ENCODE measurements at places on chromosomes 11 and 22. TPM values are rescaled to one million over a fixed set of nuclear protein-coding genes. Genes with fewer than 3 reads are reported as not detected.
A peak's percentile ranks its signal among the peaks of the same experiment; 100 is the strongest.

DNA sequence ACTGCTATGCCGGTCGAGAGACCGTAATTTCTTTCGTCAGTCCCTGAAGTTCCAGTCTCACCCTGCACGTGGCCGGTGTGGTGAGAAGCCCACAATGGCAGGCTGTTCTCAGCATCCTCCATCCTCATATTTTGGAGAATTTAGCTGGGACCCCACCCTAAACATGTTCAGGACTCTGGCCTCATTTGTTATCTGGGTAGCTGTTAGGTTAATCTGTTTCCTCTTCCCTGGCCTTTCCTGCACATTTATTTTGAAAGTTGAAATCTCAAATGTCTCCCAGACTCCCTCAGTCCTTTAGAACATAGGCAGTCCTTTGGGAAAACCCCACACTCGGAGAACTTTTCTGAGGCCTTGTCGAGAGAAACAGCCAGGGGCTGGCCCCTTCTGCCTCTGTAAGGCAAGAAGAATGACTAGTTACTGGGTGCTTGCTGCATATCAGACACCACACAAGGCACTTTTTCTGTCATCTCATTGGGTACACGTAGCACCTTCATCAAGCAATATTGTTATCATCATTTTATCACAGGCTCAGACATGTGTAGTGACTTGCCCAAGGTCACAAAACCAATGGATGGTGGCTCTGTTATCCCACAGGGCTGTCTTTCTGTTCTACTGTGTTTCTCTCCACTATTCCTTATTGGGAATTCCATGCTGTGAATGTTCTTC, 109.3 kb upstream of the CRYBB3 start:
- H3K4me1 ChIP-seq, result peaks cover 11% of the 10 kb centered on the region
- H3K4me3 ChIP-seq, result no peak overlapping the region
- H3K27ac ChIP-seq, result no peak overlapping the region
- H3K27me3 ChIP-seq, result peaks cover 10% of the 10 kb centered on the region
- no peak for DNase-seq

DNA sequence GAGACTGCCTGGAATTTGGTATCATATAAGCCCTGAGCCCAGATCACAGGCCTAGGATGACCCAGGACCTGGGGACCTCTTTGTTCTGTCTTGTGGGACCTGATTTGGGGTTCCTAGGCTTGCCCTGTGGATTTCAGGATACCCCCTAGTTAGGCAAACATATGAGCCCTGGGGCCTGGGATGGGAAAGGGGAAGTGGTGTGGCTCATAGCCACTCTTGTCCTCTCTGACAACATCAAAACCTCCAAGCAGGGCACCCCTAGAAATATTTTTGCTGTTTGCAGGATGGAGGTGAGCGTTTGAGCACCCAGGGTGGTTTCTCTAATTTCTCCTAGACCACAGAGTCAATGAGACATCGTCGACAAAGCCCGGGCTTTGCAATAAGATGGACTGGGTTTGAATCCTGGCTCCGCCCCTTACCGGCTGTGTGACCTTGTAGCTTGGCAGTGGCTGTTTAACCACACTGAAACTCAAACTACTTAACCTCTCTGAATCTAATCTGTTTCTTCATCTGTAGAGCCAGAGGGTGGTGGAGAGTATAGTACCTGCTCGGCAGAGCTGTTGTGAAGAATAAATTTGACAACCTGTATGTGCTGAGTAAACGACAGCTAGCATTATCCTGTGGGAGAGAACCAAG, 5.3 kb upstream of the LRRC10B start:
- H3K4me3 ChIP-seq, result no peak overlapping the region
- no peak for DNase-seq
- no peaks in the 10 kb centered on the region for H3K36me3 ChIP-seq
- peaks cover 3% of the 10 kb centered on the region for H3K4me1 ChIP-seq
- peaks cover 61% of the 10 kb centered on the region for H3K27me3 ChIP-seq
- H3K27ac ChIP-seq, result no peak overlapping the region

- no peaks in the 10 kb centered on the region for H3K4me1 ChIP-seq
- no peaks in the 10 kb centered on the region for H3K36me3 ChIP-seq
- H3K4me3 ChIP-seq, result no peak overlapping the region
- H3K27me3 ChIP-seq, result no peaks in the 10 kb centered on the region
- peak; percentile 69 for DNase-seq
These were observed 185.3 kb upstream of the LARGE1 start for GRCh38 chr22:34105461-34106062.

The CASP4 gene
- total RNA-seq, result 25.8 TPM

- no peak overlapping the region for H3K4me3 ChIP-seq
- peaks cover 8% of the 10 kb centered on the region for H3K4me1 ChIP-seq
- H3K36me3 ChIP-seq, result no peaks in the 10 kb centered on the region
- H3K27me3 ChIP-seq, result no peaks in the 10 kb centered on the region
- peak; percentile 89 for DNase-seq
These were observed 5.1 kb upstream of the MYRF start for GRCh38 chr11:61747192-61747966.

The MRGPRF gene
- 8.4 TPM for total RNA-seq

The NCAM1 gene
- total RNA-seq, result 1.9 TPM

DNA sequence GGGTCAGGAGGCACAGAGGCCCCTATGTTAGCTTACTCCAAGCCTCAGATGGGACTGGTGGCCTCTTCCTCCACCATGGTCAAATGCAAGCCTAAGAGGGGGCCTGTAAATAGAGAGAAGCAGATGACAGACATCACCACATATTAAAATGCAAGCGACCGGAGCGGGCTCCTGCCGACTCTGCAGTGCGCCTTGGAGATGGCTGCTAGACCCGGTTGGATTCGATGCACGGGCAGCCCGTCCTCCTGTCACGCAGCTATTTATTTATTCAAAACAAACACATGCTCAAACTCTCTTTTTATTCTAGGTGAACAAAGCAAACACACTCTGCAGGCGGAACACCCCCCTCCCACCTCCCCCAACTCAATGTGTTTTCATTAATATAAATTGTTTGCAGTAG, 208.0 kb downstream of the DSCAML1 start:
- no peak overlapping the region for H3K27ac ChIP-seq
- H3K4me3 ChIP-seq, result no peak overlapping the region
- peaks cover 1% of the 10 kb centered on the region for H3K4me1 ChIP-seq
- DNase-seq, result no peak

The BTBD18 gene
- total RNA-seq, result not detected

DNA sequence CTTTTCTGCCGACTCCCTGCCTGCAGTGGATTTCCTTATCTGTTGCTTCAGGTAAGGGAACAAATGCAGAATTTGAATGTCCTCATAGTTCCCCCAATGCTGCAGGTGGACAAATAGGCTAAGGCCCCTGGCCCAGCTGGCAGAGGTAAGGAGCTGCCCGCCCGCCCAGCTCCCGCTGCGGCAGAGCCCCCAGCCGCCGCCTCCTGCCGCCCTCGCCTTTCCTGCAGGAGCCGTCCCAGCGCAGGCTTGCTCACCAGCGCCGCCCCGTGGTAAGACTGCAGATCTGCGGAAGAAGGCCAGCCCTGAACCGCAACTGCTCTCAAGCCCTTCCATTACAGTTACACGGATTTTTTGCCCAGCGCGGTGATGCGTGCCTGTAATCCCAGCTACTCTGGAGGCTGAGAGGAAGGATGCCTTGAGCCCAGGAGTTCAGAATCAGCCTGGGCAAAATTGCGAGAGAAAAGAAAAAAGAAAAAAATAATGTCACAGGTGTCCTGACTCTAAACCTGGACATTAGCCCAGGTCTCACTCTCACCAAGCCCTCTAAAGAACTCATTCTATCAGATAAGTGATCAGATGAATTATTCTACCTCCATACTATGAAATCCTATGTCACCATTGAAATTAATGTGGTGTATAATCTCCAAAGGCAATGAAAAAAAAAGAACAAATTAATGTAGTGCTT, 51.2 kb upstream of the EMID1 start:
- peaks cover 5% of the 10 kb centered on the region for H3K4me1 ChIP-seq
- peak; percentile 92 for DNase-seq
- H3K36me3 ChIP-seq, result no peaks in the 10 kb centered on the region
- no peak overlapping the region for H3K27ac ChIP-seq

GRCh38 chr22:30328466-30329049, 1.8 kb upstream of the TBC1D10A start:
- peaks cover 8% of the 10 kb centered on the region for H3K36me3 ChIP-seq
- peaks cover 26% of the 10 kb centered on the region for H3K4me1 ChIP-seq
- no peak for DNase-seq

DNA sequence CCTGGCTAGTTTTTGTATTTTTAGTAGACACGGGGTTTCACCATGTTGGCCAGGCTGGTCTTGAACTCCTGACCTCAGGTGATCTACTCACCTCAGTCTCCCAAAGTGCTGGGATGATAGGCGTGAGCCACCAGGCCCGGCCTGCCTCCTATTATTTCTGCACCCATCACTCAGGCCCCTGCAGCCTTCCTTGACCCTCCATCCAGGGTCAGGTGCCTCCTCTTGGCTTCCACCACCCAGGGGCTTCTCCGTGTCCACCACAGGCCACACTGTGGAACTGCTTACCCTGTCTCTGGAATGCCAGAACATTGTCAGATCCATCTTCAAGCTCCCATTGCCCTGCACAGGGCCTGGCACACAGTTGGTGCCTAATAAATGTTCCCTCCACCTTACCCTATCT, 75.4 kb upstream of the RTL6 start:
- H3K36me3 ChIP-seq, result no peaks in the 10 kb centered on the region
- H3K27ac ChIP-seq, result no peak overlapping the region
- DNase-seq, result no peak
- peaks cover 11% of the 10 kb centered on the region for H3K27me3 ChIP-seq
- H3K4me1 ChIP-seq, result peaks cover 7% of the 10 kb centered on the region
- H3K4me3 ChIP-seq, result no peak overlapping the region

DNA sequence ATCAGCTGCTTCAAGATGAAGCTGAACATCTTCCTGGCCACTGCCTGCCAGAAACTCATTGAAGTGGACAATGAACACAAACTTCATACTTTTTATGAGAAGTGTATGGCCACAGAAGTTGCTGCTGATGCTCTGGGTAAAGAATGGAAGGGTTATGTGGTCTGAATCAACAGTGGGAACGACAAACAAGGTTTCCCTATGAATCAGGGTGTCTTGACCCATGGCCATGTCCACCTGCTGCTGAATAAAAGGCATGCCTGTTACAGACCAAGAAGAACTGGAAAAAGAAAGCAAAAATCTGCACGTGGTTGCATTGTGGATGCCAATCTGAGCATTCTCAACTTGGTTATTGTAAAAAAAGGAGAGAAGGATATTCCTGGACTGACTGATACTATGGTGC, 22.2 kb upstream of the BIRC3 start:
- no peak overlapping the region for H3K27ac ChIP-seq
- H3K36me3 ChIP-seq, result no peaks in the 10 kb centered on the region
- H3K4me1 ChIP-seq, result peaks cover 9% of the 10 kb centered on the region

The HEPACAM gene
- total RNA-seq, result not detected

DNA sequence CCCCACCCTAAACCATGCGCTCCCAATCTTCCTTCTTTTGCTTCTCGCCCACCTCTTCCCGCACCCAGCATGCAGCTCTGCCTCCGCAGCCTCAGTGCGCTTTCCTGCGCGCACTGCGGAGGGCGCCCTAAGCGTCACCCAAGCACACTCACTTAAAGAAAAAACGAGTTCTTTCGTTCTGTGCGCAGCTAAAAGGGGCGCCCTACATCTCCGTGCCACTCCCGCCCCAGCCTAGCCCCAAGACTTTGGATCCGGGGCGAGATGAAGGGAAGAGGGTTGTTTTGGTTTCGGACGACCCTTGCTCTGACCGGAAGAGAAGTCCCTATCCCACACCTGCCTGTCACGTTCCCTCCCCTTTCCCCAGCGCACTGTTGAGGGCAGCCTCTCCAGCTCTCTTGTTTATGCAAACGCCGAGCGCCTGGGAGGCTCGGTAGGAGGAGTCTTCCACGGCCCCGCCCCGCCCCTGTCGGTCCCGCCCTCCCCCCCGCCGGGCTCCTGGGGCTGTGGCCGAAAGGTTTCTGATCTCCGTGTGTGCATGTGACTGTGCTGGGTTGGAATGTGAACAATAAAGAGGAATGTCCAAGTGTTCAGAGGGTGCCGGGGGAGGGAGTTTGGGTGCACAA, 5.3 kb downstream of the VSIG2 start:
- no peak overlapping the region for H3K27ac ChIP-seq
- H3K27me3 ChIP-seq, result peaks cover 31% of the 10 kb centered on the region
- H3K4me3 ChIP-seq, result peak overlapping the region; percentile 87
- peaks cover 9% of the 10 kb centered on the region for H3K4me1 ChIP-seq
- no peak for DNase-seq
- no peaks in the 10 kb centered on the region for H3K36me3 ChIP-seq

DNA sequence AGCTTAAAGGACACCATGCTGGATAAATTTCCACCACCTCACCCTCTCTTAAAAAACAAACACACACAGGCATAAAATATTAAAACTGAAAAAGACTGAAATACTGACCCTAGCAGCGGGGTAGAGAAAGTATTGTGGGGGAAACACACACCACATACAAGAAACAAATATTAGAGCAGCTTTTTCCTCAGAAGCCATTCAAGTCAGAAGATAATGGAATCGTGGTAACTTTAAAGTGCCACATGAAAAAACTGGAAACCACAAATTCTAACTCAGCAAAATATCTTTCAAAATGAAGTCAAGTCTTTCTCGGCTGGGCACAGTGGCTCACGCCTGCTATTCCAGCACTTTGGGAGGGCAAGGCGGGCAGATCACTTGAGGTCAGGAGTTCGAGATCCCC, 223.2 kb downstream of the DYNC2H1 start:
- peaks cover 12% of the 10 kb centered on the region for H3K36me3 ChIP-seq
- no peak for DNase-seq
- H3K27me3 ChIP-seq, result no peaks in the 10 kb centered on the region
- no peak overlapping the region for H3K27ac ChIP-seq
- no peak overlapping the region for H3K4me3 ChIP-seq

- no peaks in the 10 kb centered on the region for H3K27me3 ChIP-seq
- DNase-seq, result no peak
- H3K4me1 ChIP-seq, result no peaks in the 10 kb centered on the region
- no peak overlapping the region for H3K4me3 ChIP-seq
- no peaks in the 10 kb centered on the region for H3K36me3 ChIP-seq
These were observed 118.3 kb upstream of the LMO1 start for GRCh38 chr11:8381871-8382396.

DNA sequence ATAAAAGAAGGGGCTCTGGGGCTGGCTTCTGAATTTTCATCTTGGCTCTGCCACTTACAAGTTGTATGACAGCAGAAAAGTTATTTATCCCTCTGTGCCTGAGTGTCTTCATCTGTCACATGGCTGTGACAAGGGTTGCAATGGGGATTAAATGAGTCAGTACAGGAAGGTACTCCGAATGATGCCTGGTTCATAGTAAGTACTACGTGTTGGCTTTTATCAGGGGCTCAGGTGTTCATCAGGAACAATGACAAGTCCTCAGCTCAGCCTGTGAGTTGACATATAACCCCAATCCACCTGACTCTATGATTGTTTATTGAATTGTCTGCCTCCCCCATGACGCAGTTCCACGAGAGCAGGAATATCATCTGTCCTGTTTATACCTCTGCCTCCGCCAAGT, 45.7 kb downstream of the PAMR1 start:
- H3K4me1 ChIP-seq, result peaks cover 13% of the 10 kb centered on the region
- H3K36me3 ChIP-seq, result peaks cover 12% of the 10 kb centered on the region
- no peak for DNase-seq
- H3K27me3 ChIP-seq, result peaks cover 39% of the 10 kb centered on the region
- no peak overlapping the region for H3K27ac ChIP-seq
